ENCODE measurements at places on chromosomes 11 and 22.

DNA sequence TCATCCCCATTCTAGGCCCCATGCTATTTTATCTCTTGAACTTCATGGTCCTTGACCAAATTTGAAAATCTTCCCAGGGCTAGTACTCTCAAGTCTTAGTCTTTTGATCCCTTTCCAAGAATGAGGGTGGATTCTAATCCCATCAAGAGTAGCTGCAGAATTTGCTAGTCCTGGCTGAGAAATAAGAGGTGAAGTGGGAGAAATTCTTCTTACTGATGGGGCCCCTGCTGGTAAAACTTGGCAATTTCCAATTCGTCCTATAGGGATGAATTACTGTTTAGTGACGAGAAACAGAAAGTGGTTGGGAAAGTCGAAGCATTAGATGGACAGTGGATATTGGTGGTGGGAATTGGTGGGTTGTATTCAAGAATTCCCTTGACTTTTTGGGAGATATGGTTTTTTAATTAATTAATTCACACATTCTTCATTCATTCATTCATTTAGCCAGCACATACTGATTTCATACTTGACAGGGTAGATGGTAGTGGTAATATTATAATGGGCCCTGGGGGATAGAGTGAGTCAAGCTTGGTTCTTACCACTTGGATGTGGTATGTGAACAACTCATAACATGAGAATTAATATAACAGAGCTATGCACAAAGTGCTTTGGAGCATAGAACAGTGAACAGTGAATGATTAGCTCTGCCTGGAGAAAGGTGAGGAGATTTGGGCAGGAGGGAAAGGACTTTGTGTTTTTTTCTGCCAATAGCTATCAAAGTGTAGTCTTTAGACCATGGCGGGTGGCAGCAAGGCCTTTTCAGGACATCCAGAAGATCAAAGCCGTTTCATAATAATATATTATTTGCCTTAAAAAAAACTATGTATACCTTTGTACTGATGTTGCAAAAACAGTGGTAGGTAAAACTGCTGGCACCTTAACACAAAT, 103.8 kb downstream of the STIM1 start:
- no peak for DNase-seq

- no peak for DNase-seq
Observed at GRCh38 chr22:19844377-19845053, 10.2 kb downstream of the GNB1L start.

DNA sequence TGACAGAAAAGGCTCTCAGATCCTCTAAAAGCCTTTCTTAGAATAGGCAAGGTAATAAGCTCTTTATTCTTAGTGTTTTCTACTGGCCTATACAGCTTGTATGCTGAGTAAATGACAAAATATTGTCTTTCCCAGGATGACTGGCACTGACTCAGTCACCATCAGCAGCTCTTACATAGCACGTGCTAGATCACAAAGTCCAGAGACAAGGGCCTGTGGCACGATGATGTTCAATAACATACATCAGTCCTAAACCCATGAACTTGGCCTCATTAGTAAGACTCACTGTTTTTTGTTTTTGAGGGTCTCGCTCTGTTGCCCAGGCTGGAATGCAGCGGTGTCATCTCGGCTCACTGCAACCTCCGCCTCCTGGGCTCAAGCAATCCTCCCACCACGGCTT, 42.7 kb downstream of the CELF1 start:
- no peak for DNase-seq

- no peak for DNase-seq
Observed at GRCh38 chr11:112401036-112401769, 140.5 kb upstream of the PLET1 start.

- no peak for DNase-seq
Observed at GRCh38 chr22:48042621-48043395, 1280.4 kb downstream of the TBC1D22A start.

DNA sequence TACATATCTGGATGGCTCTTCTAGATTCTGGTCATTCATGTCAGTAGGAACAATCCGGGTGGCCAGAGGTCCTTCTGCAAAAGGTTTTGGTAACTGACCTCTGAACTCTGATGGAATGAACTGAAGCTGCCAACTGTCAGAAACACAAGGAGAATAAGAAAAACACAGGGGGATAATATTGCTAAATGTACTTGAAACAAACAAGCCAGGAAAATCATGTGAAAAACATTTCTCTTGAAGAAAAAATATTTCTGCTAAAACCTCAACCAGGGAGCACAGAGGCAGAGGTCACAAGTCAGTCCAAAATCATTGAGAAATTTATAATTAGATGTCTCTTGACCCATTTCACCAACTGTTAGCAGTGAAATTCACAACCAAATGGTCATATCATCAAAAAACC, 35.2 kb downstream of the ALG9 start:
- no peak for DNase-seq

GRCh38 chr22:50140615-50141014, 29.9 kb upstream of the PANX2 start:
- DNase-seq = no peak

DNA sequence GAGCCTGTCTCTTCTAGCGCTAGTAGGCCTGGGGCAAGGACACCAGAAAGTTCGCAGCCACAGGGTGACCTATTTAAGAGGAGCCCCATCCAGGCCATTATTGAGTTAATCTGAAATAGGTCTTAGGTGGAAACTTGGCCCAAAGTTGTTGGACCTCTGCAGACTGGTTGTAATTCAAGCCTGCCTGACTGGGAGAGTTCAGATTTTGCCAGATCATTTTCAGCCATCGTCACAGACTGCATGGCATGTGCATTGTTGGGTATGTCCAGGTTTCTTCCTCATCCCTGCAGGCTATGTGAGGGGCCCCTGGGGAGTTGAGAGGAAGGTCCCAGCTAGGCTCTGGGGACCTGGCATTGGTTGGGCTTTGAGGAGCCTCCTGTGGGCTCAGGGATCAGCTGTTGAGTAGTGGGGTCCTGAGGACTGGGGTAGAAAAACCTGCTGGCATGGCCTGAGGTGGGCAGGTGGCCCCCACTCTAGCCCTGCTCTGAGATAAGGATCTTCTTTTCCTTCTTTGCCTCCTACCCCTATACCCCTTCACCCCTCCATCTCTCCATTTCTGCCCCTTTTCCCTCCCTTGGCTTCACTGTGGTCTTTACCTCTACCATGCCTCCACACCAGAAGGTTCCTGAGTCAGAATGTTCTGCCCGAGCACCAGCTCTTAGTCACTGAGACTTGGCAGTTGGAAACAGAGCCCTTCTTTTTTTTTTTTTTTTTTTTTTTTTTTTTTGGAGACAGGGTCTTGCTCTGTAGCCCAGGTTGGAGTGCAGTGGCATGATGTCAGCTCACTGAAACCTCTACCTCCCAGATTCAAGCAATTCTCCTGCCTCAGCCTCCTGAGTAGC, 112.7 kb downstream of the MORC2 start:
- no peak for DNase-seq

DNA sequence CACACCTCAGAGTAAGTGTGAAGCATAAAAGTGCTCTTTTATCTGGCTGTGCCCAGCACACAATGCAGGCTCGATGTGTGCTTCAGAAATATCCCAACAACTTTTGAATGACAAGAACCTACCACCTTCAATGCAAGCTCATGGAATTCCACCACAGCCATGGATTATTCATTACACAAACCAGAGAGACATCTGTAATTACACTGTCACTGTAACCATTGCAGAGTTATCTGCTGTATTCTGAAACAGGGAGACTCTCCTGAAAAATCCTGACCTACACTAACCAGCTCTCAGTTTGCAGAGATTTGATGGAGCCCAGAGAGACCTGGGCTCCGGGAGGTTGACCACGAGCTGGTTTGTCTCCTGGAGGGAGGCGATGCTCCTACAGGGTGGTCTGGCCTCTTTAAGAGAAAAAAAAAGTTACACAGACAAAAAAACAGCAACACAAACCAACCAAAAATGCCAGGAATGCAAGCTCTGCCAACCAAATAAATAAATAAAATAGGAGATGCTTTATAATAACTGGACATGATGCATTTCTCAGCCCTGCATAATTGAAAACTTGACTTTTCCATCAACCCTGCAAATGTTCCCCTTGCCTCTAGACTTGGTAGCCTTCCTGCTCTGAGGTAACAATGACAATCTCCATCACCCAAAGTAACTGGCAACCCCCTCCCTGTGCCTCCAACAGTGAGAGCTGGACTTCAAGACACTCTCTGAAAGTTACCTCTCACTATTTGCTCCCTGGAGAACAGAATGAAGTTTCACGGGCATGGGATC, 69.7 kb downstream of the ETS1 start:
- no peak for DNase-seq

DNA sequence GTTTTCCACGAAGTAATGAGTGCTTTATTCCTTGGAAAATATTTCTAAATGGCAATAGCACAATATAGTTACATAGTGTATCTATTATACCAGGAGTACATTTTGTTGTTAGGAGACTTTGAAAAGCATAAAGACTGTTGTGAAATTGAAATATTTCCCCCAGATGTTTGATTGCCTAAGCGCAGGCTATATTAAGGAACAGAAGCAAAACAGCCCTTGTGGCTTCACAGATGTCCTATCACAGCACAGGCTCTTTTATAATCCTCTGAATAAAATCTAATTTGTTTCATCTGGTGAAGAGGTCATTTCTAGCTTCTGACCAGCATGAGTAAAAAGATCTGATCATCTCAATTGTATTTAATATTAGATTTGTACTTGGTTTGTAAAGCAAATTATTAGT, 48.2 kb downstream of the BSX start:
- no peak for DNase-seq

GRCh38 chr11:128379587-128380580, 207.5 kb downstream of the ETS1 start:
- DNase-seq = no peak

GRCh38 chr11:623999-624704, 603 bp downstream of the CDHR5 start:
- DNase-seq = no peak

DNA sequence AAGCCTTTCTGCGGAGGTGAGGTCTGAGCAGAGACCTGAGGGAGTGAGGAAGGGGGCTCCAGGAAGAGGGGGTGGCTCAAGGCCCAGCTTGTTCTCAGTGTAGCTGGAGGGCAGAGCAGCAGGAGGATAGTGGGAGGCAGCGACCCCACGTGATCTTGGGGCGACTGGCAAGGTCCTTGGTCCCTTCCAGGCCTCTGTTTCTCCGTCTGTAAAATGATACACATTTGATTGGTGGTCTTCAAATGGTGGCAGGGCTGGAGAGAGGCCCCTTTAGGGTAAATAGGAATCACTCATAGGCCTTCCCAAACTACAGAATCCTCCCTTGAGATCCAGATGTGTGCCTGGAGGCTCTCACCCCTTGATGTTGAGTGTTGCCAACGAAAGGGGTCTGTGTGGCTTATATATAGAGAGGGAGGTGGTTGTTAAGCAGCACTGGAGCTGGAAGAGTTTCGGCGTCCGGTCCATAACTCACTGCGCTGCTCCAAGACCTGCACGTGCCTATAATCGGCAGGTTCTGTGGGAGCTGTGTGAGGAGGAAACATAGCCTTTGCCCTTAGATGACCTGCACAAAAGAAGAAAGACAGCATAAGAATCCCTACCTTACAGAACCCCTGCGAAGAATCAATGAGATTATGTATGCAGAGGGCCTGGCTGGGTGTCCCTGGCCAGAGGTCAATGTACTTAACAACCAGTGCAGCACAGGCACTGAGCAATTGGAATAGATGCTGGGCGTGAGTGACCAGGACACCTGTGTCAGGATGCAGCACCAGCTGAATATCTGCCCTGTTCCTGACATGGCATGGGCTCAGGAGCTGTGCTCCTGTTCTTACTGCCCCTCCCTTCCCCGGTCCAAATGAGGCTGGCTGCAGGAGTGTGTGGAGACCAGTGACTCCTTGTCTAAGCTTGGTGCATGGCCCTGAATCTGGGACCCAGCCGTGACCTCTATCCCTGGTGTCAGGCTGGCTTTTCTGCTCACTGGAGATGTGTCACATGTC, 28.7 kb downstream of the OTOG start:
- DNase-seq = no peak

DNA sequence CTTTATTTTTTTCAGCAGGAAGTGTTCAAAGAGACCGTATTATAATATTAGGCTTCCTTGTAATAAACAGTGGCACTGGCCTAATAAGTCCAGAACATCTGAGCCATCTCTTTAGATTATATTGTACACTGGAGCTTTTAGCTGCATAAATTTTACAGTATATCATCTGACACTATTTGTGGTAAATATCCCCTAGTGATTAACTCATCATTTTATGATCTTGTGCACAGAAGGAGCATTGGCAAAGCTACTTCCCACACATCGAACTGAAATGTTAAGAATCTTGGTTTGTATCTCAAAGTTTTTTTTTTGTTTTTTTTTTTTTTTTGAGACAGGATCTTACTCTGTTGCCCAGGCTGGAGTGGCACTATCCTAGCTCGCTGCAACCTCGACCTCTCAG, 162.7 kb downstream of the HIPK3 start:
- DNase-seq = no peak

DNA sequence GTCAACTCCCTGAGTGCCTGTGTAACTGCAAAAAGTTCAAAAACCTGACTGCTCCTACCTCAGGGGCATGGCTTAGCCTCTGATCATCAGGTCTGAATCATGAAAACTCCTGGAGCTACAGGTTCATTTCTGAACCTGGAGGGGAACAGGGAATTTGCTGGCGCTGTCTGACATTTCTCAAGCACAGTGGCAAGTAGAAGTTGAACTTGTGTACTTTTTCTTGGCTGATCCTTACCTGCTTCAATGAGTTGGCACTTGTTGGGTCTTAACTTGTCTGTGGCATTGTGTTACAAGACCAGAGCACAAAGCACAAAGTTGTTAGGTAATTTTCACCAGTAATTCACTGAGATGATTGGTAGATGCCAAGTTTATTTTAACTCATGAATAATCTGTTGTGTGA, 3.3 kb downstream of the TMEM109 start:
- DNase-seq = no peak

- no peak for DNase-seq
Observed at GRCh38 chr11:44306918-44307244, 3.1 kb downstream of the ALX4 start.

- no peak for DNase-seq
Observed at GRCh38 chr11:44870615-44871176, 80.0 kb downstream of the TP53I11 start.

DNA sequence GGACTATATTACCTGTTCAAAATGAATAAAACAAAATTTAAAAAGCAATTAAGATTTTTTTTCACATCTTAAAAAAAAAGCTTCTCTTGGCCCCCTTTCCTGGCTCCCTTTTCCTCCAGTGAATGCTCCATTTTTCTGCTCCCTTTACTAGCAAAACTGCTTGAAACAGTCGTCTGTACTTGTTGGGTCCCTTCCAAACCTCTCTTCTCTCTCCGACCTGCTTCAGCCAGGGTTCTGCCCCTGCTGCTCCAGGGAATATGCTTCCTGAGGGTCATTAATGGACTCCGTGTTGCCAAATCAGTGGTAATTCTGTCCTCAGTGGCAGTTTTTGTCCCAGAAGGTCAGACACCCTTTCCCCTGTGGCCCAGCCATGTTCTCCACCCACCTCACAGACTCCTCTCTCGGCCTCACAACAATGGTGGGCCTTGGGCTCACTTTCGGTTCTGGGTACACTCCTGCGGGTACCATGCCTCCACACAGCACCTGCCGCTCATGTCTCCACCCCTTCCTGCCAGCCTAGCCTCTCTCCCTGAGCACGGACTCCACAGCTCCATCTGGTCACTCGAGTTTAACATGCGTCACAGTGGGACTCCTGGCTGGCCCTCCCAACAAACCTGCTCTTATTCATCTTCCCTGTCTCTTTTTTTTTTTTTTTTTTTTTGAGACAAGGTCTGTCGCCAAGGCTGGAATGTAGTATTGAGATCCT, 7.8 kb upstream of the POLR3H start:
- no peak for DNase-seq

Data from DMS153 (cell line).